Naive thymus-derived CD8-positive, alpha-beta T cell (primary cell): ENCODE measurements at places on chromosomes 5 and 9. TPM values are rescaled to one million over a fixed set of nuclear protein-coding genes. Genes with fewer than 3 reads are reported as not detected.

GRCh38 chr9:138053996-138054752, 176.6 kb downstream of the CACNA1B start:
- DNase-seq, result no peak

DNA sequence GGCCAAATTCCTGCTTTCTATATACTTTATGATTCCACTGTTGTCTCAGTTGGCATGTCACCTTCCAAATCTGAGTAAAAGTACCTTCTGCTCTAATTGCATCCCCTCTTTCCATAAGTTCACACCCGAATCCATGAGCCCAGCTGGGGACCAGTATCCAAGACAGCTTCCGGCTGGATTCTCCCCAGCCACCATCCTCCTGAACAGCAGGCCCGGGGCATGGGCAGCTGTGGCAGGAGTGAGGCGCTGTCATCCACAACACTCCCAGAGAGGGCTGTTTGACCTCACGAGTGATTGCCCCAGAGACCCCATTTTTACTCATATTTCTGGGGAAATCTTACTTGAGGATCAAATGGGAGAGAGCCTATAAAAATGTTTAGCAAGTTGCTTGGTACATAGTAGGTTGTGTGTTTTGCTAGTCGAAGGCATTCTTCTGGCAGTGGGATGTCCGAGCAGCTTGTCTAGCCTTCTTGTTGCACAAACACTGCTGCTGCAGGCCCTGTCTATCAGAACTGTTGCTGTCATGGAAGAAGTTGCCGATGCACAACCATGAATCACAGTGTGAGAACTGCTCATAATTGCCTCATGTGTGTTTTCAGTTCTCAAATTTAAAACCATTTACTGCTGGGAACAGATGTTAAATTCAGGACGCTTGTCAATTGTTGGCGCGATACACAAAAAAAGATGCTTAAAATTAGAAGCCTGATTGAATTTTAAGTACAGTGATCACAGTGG, 93.8 kb downstream of the HSPA4 start:
- DNase-seq, result no peak

- DNase-seq, result no peak
These were observed 410.8 kb upstream of the MEF2C start for GRCh38 chr5:89293810-89294209.

- no peak for DNase-seq
These were observed 35.8 kb downstream of the CREBRF start for GRCh38 chr5:173091981-173092380.

DNA sequence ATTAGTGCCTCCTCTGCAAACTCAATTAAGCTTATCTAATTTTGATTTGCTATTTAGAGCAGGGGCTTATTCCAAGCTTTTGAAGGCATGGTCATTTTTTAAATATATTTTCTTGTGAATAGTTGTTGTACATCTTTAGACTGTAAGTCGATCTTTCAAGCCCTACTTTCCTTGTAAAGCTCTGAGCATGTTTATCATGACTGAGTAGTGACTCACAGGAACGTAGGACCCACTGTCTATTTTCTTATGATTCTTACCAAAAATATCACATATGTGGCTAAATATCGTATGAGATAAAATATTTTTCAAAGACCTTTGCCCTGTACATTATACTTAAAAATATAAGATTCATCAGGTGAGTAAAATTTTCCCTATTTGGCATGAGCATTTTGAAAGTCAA, 440.4 kb upstream of the GRIN3A start:
- DNase-seq, result no peak

- no peak for DNase-seq
These were observed 1.9 kb downstream of the LRRC19 start for GRCh38 chr9:27003426-27004077.

GRCh38 chr5:6606884-6607558, 25.8 kb downstream of the NSUN2 start:
- DNase-seq, result no peak

DNA sequence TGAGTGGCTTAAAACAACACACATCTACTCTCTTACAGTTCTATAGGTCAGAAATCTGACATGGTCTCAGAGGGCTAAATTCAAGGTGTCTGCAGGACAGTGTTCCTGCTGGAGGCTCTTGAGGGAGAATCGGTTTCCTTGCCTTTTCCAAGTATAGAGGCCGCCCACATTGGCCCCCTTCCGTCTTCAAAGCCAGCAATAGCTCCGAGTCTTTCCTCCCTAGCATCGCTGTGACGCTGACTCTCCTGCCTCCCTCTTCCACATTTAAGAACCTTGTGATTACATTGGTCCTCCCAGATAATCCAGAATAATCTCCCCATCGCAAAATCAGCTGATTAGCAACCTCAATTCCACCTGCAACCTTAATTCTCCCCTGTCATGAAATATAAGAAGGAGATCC, 81.3 kb upstream of the IER5L start:
- DNase-seq, result no peak

DNA sequence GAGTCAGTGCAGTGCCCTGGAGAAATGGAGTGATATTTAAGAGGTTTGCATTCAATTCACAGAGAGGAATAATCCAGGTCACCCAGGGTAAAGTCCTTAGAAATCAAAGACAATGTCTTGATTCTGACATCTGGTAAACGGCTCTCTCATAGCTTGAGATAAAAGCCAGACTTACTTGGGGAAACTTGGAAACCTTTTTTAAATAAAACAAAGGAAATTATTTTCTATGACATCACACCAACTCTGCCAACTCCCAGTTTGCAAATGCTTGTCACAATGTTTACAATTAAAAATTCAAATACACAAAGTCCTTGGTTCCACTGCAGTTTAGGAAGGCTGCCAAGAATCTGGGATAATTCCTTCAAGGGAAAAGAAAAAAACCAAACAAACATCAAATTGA, 255.1 kb upstream of the NREP start:
- no peak for DNase-seq

DNA sequence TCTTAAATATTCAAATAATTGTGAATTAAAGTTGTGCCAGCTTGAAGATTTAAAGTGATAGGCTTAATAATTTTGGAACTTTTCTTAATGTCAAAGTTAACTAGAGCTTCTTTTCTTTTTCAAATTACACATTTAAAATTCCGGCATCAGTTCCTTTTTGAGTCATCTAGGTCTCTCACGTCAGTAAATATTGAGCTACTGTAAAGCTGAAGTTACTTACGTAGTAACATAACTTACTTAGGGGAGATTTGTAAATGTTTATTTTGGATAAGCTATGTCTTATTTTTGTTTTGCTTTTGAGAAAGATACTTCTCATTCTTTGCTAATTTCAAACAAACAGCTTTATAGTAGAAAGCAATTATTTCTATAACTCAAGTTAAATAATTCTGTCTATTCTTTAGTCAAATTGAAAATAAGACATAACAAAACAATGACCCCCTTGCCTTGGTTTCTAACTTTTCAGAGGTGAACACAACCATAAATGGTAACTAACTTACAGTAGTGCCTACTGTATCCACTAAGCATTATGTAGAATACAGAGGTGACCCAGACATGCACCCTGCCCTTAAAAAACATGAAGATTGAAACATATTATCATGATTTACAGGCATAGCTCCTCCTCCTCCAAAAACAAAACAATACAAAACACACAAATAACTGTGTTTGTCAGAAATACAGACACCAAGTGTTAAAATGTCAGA, 29.8 kb downstream of the CD274 start:
- no peak for DNase-seq

DNA sequence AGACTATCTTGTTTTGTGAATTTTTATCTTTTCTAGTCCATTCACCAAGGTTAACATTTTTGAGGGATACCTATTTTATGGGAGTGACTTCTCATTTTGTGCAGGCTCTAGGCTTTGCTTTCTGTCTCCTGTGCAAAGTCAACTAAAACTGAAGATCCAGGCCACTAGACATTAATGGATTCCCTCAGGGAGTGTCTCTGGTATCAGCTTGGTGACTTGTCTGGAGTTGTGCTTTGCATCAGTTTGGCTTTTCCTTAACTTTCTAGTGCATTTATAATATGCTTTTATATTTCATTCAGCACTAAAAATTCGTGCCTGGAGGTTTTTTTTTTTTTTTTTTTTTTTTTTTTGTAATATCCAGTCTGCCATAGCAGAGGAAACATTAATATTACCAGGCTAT, 144.2 kb downstream of the YIPF5 start:
- DNase-seq, result no peak

GRCh38 chr9:94472806-94473360, 82.0 kb upstream of the PCAT7 start:
- DNase-seq, result no peak

GRCh38 chr9:125822160-125822559, 75.0 kb downstream of the PBX3 start:
- no peak for DNase-seq

- no peak for DNase-seq
These were observed 151.5 kb downstream of the C9orf50 start for GRCh38 chr9:129469188-129469987.

DNA sequence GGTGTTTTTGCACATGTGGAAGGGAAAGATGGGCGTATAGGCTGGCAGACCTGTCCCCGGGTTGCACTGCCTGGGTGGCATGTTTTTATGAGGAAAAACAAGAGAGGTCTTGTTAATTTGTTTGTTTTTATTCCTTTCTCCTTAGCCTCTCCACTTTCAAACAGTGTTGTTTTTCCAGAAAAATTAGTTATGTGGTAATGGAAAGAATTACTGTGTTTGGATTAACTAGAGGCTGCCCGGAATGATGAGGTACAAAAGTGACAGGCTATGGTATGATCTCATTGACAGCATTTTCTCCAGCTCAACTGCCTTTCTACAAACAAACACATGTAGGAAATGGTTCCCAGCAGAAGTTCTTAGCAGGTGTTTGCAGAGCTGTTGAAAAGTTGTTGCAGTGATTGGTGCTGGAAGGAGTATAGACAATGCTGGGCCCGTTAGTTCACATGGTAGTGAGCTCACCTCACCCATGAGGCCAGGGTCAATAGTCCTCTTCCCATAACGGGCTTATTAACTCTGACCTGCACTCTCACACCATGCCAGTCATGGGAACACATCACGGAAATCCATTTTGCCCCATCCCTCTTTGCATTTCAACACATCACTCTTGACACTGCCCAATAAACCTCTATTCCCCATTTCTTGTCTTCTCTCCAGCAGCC, 111.3 kb upstream of the SAP30L start:
- no peak for DNase-seq

- DNase-seq, result no peak
These were observed 43.8 kb downstream of the CARTPT start for GRCh38 chr5:71762826-71763225.

- DNase-seq, result no peak
These were observed 157.9 kb downstream of the RMI1 start for GRCh38 chr9:84138541-84138940.

GRCh38 chr9:36867672-36868471, 166.2 kb downstream of the PAX5 start:
- no peak for DNase-seq

DNA sequence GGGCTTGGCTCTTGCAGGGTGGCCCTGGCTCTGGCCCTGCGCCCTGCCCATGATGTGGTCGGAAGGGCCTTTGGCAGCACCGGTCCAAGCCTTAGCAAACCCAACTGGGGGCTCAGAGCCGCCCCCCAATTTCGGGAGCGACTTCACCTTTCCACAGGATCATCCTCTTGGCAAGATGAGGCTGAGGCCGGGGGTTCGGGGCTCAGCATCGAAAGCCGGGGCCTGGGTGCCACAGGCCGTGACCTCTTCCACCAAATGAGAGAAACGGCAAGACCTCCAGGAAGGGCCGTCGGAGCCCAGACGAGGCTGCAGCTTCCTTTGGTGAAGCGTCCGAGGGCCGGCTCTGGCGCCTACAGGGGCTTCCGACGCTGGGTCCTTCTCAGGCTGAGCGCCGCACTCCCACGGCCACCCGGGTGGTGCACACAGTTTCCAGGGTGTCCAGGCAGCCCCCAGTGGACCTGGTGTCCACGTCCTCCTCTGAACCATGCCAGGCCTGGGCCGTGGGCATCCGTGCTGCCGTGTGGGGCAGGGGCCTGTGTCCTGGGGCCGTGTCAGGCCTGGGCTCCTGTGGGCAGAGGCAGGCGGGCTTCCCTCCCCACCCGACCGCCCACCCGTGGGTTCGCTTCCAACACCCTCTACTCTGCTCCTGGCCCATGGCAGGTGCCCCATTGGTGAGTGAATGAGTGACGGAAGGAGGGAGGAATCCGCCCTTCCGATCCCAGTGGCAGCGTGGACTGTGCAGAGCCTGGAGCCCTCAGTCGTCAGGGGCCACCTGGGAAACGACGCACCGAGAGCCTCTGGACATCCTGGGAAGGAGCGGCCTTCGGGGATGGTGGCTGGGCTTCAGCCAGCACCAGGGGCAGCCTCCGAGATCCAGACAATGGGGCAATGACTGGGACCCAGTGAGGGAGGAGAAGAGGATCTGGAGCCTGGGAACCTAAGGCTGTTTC, 5.2 kb upstream of the AGPAT2 start:
- DNase-seq, result no peak

DNA sequence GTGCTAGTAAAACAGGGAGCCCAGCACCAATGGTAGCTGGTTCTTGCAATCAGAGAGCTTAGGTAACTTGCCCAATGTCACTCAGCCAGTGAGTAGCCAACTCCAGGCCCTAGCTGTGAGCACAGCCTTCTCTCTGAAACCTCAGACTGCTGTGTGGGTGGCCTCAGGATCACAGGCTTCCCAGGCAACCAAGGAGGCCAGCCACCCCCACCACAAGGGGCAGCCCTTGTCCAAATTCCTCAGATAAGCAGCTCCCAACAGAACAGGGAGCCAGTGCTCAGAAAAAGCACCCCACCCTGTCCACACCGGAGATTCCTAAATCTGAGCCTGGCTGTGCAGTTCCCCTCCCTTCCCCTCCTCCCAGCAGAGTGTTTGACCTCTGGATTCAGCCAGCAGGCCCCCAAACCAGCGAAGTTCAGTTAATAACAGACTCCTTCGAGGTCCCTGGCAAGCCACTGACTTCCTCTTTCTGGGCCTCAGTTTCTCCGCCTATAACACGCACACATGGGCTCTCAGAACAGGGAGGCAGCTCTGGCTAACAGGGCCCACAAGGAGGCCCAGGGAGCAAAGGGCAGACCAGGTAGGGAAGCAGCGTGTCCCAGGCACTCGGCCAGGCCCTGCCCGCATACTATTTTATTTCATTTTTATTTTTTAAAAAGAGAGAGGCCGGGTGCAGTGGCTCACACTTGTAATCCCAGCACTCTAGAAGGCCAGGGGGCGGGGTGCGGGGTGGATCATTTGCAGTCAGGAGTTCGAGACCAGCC, 2.7 kb downstream of the EEIG1 start:
- DNase-seq, result no peak

- peak; percentile 36 for DNase-seq
These were observed 373.3 kb upstream of the SEMA6A start for GRCh38 chr5:116947691-116948528.

DNA sequence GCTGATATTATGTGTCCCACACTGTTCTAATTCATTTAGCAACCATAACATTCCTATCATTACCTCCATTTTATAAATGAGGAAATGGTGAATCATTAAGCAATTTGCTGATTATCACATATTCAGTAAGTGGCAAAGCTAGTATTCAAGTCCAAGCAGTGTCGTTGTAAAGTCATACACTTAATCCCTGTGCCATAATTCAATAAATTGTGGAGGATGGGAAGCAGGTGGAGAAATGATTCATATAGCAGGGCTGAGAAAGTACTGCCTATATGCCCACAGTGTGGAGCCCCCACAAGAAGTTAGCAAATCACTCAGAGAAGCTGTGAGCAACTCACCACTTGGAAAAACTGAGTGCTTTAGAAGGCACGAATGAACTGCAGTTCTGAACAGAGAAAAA, 691.0 kb downstream of the PTPRD start:
- no peak for DNase-seq

The WNT8A gene
- total RNA-seq, result not detected

The GLDC gene
- total RNA-seq, result not detected

The APBA1 gene
- total RNA-seq, result 1.2 TPM

The SLC6A19 gene
- total RNA-seq, result not detected

The GAS1 gene
- total RNA-seq, result 0.29 TPM

The PCDHB11 gene
- total RNA-seq, result not detected

The KCNV2 gene
- not detected for total RNA-seq

The PDZD2 gene
- 1.4 TPM for total RNA-seq

The DCAF10 gene
- 25.2 TPM for total RNA-seq

The TAF11L10 gene
- total RNA-seq, result not detected

The TNC gene
- total RNA-seq, result not detected
